ENCODE measurements at places on chromosomes 5 and 9. TPM values are rescaled to one million over a fixed set of nuclear protein-coding genes. Genes with fewer than 3 reads are reported as not detected.

DNA sequence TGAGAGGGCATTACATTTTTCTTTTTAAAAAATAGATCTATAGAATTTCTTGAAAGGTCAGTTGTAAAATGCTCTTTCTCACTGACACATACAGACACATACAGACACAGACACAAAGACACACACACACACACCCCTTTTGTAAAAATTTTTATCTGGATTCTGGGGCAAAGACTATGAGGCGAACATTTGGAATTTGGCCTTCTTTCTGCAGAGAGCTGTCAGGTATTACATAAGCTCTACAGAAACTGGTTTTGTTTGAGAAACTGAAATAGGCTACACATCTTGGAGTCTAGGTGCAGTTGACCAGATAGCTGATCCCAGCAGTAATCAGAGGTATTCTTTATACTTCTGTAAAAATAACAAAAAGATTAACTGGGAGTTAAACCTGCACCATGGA lies 315.9 kb upstream of the RPS23 start:
- peak; percentile 32 for DNase-seq

DNA sequence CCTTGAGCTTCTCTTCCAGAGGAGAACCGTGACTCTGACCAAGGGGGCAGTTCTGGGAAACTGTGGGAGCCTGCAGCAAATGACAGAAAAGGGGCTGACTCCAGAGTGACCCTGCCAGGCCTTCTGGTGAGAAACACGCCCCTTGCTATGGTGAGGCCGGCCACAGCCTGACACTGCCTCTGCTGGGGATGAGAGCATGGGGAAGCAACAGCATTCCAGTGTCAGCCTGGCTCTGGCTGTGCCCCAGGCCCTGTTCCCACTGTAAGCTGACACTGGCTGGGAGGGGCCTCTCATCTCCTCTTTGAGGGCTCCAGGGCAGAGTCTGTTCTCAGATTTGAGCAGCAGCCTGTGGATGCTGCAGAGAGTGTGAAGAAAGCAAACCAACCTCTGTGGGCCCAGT lies 180.0 kb upstream of the IL12B start:
- DNase-seq: peak; percentile 88

The PCDHGA3 gene
- total RNA-seq: 7.5 TPM

The TMEM174 gene
- total RNA-seq: not detected

The SCGB3A2 gene
- not detected for total RNA-seq

All from GM23248 (cell line).